ENCODE measurements at places on chromosomes 16 and 17.

- peak; percentile 28 for DNase-seq
These were observed 173.8 kb upstream of the CCL2 start for GRCh38 chr17:34081269-34081668.

- DNase-seq: no peak
These were observed 30.1 kb downstream of the C17orf100 start for GRCh38 chr17:6681671-6682070.

GRCh38 chr17:33200587-33200986 lies 92.5 kb downstream of the ASIC2 start:
- no peak for DNase-seq

DNA sequence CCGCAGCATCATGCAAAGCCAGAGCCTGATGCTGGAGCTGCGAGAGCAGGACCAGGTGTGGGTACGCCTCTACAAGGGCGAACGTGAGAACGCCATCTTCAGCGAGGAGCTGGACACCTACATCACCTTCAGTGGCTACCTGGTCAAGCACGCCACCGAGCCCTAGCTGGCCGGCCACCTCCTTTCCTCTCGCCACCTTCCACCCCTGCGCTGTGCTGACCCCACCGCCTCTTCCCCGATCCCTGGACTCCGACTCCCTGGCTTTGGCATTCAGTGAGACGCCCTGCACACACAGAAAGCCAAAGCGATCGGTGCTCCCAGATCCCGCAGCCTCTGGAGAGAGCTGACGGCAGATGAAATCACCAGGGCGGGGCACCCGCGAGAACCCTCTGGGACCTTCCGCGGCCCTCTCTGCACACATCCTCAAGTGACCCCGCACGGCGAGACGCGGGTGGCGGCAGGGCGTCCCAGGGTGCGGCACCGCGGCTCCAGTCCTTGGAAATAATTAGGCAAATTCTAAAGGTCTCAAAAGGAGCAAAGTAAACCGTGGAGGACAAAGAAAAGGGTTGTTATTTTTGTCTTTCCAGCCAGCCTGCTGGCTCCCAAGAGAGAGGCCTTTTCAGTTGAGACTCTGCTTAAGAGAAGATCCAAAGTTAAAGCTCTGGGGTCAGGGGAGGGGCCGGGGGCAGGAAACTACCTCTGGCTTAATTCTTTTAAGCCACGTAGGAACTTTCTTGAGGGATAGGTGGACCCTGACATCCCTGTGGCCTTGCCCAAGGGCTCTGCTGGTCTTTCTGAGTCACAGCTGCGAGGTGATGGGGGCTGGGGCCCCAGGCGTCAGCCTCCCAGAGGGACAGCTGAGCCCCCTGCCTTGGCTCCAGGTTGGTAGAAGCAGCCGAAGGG lies 24.2 kb downstream of the C1QTNF1 start:
- DNase-seq: no peak

DNA sequence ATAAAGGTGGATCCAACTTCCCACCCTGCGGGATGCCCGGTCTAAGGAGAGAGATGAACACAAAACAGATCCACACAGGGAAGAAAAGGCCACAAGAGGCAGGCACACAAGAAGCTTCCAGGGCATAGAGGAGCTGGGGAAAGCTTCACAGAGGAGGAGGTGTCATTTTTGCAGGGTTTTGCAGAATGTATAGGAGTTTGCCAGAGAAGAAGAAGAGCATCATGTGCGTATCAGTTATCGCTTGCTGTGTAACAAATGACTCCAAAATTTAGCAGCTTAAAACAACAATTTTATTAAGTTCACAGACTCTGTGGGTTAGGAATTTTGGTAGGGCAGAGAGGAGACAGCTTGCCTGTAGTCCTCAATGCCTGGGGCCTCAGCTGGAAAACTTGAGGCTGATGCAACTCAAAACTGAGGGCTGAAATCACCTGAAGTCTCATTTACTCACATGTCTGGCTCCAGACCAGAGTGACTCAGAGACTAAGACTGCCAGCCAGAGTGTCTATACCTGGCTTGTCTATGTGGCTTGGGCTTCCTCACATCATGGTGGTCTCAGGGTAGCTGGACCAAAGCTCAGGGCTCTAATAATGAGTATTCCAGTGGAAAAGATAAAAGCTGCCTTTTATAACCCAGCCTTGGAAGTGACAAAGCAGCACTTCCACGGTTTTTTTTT lies 33.9 kb upstream of the ZNF423 start:
- DNase-seq: no peak

DNA sequence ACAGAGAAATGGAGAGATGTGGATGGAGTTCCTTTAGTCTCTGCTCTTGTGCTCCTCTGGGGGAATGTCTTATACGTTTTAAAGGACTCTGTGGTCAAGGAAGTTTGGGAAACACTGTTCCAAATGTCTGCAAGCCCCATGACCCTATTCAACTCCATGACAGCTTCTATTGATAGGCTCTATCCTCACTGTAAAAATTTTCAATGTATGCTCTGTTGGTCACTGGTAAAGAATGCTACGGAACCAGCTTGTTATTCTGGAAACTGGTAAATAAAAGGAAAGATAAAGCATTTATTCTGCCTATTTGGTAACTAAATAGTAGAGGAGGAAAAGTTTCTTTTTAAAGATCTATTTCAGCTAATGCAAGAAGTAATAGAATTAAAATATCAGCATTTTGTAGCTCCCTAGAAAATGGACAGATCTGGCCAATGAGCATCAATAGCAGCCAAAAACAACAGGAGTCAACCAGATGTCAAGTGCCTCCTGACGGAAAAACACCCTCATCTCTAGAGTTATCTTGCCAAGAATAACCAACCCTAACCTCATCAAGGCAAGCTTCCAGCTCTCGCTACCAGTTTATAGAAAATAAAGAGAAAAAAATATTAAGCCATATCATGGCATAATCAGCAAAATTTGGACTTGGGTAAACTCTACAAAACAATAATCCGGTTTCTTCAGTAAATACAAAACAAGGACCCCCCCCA lies 16.1 kb downstream of the GDE1 start:
- DNase-seq: no peak

- DNase-seq: no peak
These were observed 48.6 kb upstream of the ZNF469 start for GRCh38 chr16:88333848-88334777.

DNA sequence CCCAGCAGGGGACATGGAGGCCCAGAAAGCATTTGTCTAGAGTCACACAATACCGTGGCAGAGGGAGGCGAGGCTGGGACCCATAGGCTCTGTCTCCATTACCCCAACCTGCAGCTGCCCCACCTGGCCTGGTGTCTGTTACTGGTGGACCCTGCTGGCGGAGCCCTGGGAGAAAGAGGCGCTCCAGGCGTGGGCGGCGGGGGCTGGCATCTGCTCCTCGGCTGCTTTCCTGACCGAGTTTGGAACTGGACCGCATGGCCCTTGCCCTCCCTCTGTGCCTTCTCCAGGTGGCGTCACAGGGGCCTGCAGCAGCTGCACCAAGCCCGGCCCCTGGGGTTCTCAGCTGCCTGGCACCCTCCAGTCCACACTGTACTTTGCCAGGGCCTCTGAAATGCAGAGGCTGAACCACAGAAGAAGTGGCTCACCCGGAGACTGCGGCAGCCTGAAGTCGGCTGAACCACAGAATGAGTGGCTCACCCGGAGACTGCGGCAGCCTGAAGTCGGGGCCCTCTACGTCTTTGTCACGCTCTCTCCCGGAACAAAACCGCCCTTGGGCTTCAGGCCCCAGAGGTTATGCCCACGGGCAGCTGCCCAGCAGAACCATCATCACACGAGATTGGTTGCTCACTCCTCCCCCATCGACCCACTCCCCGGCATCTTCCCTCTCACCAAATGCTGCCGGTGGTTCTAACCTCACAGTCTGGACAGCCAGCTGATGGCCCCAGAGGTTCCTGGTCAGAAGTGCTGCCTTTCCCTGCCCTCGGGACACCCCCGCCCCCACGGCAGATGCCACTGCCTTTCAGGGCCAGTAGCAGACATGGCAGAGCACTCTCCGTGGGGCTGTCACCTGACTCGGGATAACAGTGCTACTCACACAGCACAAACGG lies 20.2 kb downstream of the CBFA2T3 start:
- no peak for DNase-seq

DNA sequence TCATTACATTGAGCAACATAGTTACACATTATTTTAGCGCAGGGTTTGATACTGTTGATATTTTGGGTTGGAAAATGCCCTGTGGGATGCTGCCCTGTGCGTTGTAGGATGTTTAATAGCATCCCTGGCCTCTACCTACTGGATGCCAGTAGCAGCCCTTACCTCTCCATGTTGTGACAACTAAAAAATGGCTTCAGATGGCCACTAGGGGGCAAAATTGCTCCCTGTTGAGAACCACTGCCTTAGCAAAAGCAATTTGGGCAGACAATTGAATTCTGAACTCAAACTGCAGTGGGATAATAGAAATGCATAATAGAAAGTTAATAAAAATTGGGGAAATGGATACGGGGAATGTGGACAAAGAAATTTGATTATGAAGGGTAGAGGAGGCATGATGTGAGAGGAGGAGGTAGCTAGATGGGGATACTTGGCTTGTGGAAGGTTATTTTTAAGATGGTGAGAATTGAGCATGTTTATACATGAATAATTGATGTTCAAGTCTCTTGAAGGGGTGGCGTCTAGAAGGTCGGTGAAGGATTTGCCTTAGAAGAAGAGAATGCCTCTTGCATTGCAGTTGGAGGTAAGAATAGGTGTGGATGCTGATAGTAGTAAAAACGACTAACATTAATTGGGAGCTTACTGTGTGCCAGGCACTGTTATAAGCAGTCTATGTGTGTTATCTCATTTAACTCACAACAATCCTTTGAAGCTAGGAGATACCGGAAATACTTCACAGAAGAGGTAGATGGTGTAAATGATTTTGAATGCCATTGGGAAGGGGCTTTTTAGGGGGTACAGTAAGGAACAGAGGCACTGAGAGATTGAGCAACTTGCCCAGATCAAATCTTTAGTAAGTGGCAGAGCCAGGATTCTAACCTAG lies 19.0 kb downstream of the HEATR9 start:
- DNase-seq: peak; percentile 79

DNA sequence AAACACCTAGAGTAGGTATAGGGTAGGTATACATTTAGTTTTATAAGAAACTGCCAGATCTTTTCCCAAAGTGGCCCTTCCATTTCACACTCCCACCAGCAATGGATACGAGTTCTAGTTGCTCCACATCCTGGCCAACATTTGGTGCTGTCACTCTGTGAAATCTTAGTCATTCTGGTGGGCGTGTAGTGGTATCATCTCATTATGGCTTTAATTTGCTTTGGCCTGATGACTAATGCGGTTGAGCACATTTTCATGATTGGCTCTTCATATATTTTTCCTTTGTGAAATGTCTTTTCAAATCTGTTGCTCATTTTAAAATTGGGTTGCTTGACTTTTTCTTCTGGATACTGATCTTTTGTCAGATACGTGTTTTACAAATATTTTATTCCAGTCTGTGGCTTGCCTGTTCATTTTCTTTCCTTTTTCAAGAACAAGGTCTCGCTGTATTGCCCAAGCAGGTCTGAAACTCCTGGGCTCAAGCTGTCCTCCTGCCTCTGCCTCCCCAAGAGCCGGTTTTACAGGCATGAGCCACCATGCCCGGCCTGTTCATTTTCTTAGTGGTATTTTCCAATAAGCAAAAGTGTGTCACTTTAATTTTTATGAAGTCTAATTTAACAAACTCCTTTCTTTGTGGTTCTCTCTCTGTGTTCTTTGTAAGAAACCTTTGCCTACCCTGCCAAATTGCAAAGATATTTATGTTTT lies 192.4 kb downstream of the SEC14L1 start:
- DNase-seq: no peak

DNA sequence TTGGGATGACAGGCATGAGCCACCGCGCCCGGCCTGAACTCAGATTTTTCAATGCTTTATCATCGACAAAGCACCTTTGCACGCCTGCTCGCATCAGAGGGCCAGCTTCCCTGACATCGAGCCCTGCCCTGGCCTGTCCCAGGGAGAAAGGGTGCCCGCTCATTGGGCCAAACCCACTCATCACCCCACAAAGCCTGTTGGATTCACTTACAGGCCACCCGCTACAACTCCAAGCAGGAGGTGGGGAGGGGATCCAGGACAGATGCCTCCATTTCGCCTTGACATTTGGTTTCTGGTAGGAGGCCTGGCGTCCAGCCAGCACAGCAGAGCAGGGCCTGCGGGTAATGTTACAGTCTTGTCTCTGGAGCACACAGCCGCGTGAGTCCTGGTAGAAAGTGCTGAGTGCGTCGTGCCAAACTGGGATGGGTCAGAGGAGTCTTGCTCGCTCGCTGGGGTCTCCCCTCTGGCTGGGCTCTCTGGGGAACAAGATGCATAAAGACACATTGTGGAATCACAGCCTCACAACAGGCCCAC lies 19.8 kb downstream of the SMTNL2 start:
- no peak for DNase-seq

DNA sequence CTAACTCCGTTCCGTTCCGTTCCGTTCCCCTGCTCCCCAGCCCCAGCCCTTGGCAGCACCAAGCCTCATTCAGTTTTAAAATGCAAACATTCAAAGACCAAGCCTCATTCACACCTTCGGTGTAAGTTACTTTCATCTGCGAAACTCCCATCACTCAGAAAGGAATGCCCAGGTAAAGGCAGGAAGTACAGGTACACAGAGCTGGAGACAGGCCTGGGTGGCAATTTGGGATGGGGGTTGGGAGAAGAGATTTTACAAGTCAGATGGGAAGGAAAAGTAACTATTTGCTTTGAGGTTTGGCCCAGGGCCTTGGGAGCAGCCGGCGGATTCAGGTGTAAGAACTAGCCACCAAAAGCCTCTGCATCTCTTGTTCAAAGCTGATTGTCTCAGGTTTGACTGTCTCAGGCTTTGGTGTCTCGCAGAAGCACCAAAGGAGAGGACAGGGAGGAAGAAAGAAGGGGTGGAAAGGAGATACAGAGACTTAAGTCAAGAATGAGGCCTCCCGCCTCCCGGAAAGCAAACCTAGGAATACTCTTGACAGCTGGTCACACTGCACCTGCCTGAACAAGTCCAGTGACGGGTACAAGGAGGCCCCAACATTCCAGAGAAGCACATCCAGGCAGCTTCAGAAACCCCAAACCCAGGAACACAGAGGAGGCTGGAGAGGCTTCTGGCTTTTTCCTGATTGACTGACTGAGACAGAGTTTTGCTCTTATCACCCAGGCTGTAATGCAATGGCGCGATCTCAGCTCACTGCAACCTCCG lies 54.7 kb downstream of the NXN start:
- no peak for DNase-seq

DNA sequence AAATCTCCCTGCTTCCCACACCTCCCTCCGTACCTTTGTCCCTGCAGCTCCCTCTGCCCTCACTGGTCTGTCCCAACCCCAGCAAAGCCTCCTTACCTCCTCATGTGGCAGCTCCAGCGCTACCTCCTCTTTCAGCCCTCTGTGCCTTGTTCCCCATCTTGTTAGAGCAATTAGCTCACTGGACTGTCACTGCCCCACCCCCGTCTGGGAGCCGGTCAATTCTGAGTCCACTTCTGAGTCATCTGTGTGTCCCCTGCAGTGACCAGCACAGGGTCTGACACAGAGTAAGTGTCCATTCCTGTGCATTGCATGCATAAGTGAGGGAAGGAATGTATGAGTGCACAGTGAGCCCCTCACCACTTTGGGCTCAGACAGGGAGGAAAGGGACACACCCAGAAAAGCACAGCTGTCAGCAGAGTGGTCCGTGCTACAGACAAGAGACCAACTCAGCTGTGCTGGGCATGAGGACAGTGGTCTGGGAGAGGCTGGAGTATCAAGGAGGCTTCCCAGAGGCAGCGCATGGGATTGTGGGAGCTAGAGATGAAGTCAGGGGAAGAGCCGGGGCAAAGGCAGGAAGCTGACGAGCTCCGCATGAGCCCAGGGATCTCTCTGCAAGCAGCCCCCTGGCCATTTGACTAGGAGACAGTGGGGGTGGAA lies 45.9 kb downstream of the PITPNM3 start:
- no peak for DNase-seq

GRCh38 chr16:24253192-24253591 lies 2.9 kb upstream of the CACNG3 start:
- DNase-seq: peak; percentile 46

- peak; percentile 11 for DNase-seq
These were observed 102.2 kb downstream of the HIC1 start for GRCh38 chr17:2157081-2157480.

All from AML-193 (cell line).